Immature natural killer cell (primary cell): ENCODE measurements at places on chromosomes 7 and 10.
A peak's percentile ranks its signal among the peaks of the same experiment; 100 is the strongest.

DNA sequence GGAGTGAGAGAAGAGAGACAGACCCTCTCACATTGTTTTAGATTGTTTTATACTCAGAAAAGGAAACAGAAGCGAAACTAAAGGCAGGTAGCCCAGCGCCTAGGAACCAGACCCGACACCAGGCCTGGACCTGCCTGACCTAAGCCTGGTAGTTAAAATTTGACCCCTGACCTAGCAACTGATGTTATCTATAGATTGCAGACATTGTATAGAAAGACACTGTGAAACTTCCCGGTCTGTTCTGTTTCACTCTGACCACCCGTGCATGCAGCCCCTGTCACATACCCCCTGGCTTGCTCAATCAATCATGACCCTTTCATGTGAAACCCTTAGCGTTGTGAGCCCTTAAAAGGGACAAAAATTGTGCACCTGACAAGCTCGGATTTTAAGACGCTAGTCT, 31.6 kb downstream of the VIPR2 start:
- DNase-seq: no peak

GRCh38 chr7:121336579-121336978, 7.8 kb downstream of the WNT16 start:
- DNase-seq: no peak

GRCh38 chr7:116547347-116547746, 22.5 kb downstream of the CAV1 start:
- DNase-seq: no peak

- no peak for DNase-seq
These were observed 201.9 kb upstream of the SHH start for GRCh38 chr7:156014201-156014600.

GRCh38 chr7:82080254-82080927, 310.5 kb upstream of the HGF start:
- no peak for DNase-seq

GRCh38 chr7:30931929-30932540, 20.4 kb downstream of the AQP1 start:
- no peak for DNase-seq

- DNase-seq: no peak
These were observed 744 bp downstream of the TRIP6 start for GRCh38 chr7:100867776-100868485.

GRCh38 chr7:55912748-55913158, 25.5 kb downstream of the ZNF713 start:
- DNase-seq: no peak

DNA sequence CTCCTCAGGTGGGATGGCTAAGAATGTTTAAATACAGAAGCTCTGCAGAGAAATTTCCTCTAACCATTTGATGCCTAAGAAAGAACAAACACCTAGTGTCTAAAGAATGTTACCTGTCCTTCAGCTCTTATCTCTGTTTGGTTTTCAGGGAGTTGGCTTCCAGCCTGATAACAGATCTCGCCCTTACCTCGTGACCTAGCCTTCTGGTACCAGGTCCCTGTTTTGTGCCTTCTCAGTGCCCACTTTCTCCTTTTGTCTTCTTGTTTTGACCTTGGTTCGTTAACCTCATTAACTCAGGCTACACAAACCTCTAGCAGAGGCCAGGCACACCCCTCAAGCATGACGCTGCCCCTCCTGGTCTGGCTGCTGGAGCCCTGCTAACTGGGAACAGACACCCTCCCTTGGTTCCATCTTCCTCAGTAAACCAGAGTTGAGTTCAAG, 16.1 kb upstream of the RAB11FIP2 start:
- DNase-seq: no peak

DNA sequence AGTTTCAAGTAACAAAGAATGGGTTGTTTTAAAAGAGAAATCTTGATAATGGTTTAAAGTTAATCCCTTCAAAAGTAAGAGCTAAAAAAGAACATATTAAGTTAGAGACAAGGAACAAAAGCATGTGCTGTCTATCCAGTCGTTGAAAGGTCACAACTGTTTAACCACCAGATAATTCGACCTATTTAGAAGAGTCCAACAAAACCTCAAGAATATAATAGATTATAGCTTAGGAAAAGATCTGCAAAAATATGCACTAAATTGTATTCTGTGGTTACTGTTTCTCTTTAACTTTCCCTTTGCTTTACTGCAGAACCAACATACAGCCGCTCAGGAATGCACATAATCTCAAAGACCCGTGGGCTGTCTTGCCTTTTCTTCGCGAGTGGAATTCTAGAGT, 74.9 kb downstream of the PCGF5 start:
- no peak for DNase-seq

DNA sequence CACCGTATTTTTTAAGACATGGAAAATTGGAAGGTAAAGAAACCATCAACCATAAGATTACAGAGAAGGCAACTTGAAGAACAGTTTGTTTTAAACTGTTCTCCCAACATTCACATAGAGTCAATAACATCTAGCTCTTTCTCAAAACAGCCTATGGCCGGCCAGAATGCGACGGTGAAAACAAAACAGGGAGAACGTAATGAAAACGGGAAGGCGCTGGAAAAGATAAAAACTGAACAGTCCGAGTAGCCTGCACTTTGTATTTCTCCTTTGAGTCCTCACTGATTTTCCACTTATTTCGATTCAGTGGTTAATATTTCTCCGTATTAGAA, 637 bp downstream of the MICU1 start:
- DNase-seq: peak; percentile 0

GRCh38 chr7:68678196-68678595, 920.1 kb upstream of the AUTS2 start:
- DNase-seq: no peak

GRCh38 chr10:103745341-103746247, 109.8 kb downstream of the SH3PXD2A start:
- DNase-seq: no peak

DNA sequence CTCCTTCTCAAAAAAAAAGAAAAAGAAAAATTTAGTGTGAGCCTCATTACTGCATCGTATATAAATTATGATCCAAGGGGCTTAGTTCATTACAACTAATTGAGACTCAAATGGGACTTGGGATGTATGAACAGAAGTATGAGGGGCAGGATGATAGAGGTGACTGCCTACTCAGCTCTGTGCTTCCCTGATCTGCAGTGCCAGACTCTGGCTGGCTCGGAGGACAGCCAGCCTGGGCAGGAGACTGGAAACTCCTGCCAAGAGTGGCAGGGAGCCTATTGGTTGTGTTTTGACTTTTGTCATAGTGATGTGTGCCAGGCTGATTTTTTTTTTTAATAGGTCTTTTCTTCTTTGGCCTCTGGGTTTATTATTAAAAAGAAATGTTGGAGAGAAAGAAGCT, 73.8 kb upstream of the GTF2IRD1 start:
- DNase-seq: no peak

- no peak for DNase-seq
These were observed 139.4 kb downstream of the KCNMA1 start for GRCh38 chr10:77498210-77498609.

GRCh38 chr7:95927756-95928155, 155.4 kb downstream of the DYNC1I1 start:
- DNase-seq: peak; percentile 17

DNA sequence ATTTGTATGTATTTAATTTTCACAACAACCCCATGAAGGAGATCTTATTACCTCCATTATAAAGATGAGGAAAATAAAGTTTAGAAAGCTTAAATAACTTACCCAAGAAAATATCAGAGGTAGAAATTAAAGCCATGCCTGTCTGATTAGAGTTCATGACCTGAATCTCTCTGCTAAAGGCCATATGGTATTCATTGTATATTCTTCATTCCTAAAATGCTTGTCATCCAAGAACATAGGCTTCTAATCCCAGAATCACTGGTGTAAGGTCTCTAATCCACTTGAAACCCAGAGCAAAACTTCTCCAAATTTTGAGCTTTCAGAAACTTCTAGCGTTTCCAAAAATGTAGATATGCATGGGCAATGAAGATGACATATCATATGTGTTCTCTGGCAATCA, 72.3 kb upstream of the YAE1 start:
- no peak for DNase-seq

- DNase-seq: no peak
These were observed 75.9 kb downstream of the INSIG1 start for GRCh38 chr7:155373359-155374273.

- no peak for DNase-seq
These were observed 16.6 kb downstream of the RPP38 start for GRCh38 chr10:15113766-15114165.

DNA sequence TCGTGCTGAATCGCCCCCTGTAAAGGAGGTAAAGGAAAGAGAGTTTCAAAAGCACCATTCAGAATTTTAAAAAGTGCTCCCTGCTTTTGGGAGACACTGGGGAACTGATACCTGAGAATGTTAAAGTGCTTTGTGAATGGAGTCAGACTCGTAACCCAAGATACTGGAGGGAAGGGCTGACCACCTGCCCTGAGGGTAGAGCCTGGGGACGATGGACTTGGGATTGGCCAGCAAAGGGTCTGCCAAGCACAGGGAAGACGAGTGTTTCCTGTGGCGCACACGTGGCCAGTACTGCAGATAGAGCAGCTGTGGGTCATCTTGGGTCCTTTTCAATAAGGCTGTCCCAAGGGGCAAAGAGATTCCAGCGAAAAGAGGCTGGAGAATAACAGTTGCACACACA, 1284.1 kb upstream of the AUTS2 start:
- DNase-seq: no peak

DNA sequence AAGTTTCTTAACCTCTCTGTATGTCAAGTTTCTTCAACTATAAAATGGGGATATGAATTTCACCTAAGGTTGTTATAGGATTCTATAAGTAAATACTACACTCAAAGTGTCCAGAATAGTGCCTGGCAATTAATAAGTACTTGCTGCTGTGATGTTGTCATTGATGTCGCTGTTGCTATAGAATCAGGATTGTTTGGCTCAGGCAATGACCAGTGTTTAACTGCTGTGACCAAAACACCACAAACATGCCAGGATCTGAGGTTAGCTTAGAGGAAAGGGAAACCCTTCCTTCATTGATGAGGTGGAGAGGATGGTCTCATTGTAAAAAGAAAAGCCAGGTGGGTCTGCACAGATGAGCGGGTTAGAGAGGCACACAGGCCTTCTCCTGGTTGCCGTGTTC, 223.1 kb upstream of the INHBA start:
- no peak for DNase-seq

DNA sequence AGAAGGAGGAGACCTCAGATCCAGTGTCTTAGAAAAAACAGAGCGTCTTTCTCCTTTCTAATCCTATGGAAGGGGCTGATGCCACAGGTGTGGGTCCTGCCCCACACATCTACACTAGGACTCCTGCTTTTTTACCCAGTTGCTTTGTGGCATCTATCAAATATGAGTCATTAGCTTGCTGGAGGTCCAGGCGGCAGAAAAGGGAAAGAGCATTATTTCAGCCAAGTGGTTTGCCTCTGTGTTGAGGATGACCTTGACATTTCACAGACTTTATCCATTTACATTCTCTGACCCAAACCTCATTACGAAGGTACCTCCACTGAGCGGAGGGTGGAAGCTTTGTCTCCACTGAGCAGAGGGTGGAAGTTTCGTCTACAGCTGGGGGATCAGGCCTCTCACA, 308.4 kb upstream of the KLF6 start:
- DNase-seq: no peak

GRCh38 chr7:131957338-131958020, 401.1 kb upstream of the PODXL start:
- DNase-seq: no peak

GRCh38 chr7:70797109-70797514, 334.8 kb upstream of the GALNT17 start:
- DNase-seq: no peak

DNA sequence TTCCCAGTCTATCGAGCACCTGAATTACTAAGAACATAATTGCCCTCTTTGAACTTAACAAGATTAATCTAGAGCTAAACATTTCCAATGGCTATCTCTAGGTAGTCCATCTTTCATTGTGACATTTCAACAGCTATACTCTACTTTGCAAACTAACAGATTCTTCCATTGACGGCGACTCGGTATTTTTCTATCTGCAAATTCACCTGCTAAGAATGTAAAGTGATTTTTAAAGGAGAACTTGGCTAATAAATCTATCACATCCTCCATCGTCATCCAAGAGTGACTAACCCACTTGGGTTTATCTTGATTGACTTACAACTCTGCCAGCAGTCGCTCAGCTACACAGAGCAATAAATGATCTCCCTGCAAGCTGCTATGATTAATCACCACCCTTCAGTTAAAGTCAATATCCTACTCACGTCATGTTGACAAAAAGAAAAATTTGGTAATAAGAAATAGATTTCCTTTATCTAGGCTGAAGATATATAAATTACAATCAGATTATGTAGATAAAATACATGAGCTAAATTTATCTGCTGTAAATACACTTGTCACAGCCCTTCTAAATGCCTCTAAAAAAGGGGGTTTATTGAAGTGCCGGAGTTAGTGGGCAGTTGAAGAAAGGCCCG, 99.5 kb downstream of the SFMBT2 start:
- no peak for DNase-seq

GRCh38 chr7:1316086-1316485, 83.4 kb downstream of the UNCX start:
- DNase-seq: no peak

- DNase-seq: no peak
These were observed 8.4 kb downstream of the MLXIPL start for GRCh38 chr7:73615886-73616285.

DNA sequence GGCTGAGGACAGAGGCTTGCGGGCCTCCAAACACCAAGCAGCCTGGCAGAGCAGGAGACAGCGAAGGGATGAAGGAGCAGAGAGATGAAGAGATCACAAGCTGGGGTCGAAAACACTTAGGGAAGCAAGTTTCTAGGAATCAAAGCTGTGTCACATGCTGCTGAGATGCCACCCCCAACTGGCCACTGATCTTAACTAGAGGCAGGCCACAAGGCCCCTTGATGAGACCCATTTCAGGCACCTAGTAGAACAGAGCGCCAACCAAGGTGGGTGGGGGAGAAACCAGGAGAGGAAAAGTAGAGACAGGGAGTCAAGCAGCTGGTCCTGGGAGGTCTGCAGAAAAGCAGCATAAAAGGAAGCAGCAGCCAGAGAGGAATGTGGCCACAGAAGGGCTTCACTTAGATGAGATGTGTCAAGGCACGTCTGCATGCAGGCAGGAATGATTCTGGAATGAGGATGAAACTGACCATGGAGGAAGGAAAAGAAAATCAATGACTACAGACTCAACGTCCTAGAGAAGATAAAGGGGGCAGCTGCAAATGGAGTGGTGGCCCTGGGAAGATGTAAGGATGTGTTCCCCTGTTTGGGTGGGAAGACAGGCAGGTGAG, 85.0 kb upstream of the DDC start:
- no peak for DNase-seq

DNA sequence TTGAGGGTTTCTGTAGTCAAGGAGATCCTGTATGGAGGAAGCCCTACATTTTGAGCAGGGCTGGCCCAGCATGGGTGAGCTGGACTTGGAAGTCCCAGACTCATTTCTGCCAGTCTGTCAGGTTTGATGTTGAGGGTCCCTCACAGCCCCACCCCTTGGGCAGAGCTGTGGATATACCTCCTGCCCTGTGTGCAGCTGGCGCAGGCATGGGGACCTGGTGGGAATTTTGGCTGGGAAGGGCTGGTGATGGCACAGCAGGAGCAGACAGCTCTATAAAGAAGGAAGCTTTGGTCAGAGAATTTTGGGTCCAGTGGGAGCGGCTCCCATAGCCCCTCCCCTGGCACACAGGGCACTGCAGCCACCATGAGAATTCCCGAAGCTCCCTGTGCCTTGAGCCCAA, 482.6 kb downstream of the RPS24 start:
- no peak for DNase-seq
